Kidney (tissue), 22 donors: ENCODE measurements at places on chromosomes 1 and 21. TPM values are rescaled to one million over a fixed set of nuclear protein-coding genes. Genes with fewer than 3 reads are reported as not detected.

DNA sequence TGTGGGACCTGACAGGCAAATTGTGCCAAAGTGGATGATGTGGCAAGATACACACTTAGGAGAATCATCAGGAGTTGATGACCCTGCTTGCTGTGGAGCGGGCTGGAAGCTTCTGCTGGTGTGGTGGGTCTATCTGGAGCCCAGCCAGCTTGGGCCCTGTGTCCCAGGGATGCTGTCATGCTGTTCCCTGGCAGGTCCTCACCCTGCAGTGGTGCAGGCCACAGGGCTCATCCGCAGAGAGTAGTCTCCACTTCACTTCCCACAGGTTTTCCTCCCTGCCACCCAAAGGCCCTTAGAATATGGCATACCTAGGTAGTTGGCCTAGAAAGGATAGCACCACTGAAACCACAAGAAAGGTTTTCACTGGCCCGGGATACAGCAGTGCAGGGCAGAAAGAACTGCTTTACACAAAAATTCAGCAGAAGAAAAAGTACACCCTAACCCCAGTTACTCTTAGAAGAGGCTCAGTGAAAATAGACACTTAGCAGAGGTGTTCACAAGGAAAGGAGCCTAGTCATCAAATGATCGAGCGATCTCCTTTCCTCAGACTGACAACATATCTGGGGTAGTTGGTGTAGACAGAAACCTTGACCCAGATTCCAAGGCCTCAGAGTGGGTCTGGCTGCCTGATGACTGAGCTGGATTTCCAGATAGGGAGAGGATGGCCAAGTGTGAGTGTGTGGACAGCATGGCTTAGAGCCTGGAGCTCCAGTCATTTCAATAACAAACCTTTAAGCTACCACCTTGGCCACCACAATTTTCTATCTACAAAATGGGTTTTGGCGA, 1.3 kb upstream of the C1orf226 start:
- H3K27me3 ChIP-seq, result no peaks in the 10 kb centered on the region
- no peak overlapping the region for H3K4me3 ChIP-seq
- H3K36me3 ChIP-seq, result no peaks in the 10 kb centered on the region
- H3K27ac ChIP-seq, result no peak overlapping the region
- H3K4me1 ChIP-seq, result peaks cover 5% of the 10 kb centered on the region

The KCNK2 gene
- total RNA-seq, result 1.4 TPM

- no peaks in the 10 kb centered on the region for H3K4me1 ChIP-seq
- no peaks in the 10 kb centered on the region for H3K36me3 ChIP-seq
- no peak overlapping the region for H3K4me3 ChIP-seq
Observed at GRCh38 chr1:228004856-228005462, 1.8 kb upstream of the WNT3A start.

DNA sequence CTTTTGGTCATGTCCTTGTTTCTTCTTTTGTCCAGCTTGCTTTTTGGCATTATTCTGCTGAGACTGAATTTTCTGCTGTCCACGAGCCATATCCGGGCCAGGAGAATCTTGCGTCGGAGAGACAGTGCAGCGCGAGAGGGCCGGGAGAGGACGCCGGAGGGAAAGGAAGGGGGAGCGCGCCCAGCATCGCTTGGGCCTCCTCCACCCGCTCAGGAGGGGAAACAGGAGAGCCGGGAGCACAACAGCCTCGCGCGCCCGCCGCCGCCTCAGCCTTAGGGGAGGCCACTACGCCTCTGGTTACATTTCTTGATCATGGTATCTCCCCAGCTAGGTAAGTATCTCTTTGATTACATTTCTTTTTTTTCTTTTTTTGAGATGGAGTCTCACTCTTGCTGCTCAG, 7.4 kb upstream of the DEGS1 start:
- H3K36me3 ChIP-seq, result no peaks in the 10 kb centered on the region
- no peaks in the 10 kb centered on the region for H3K4me1 ChIP-seq
- H3K4me3 ChIP-seq, result no peak overlapping the region
- no peaks in the 10 kb centered on the region for H3K27me3 ChIP-seq
- peak; percentile 43 for DNase-seq
- H3K27ac ChIP-seq, result no peak overlapping the region

DNA sequence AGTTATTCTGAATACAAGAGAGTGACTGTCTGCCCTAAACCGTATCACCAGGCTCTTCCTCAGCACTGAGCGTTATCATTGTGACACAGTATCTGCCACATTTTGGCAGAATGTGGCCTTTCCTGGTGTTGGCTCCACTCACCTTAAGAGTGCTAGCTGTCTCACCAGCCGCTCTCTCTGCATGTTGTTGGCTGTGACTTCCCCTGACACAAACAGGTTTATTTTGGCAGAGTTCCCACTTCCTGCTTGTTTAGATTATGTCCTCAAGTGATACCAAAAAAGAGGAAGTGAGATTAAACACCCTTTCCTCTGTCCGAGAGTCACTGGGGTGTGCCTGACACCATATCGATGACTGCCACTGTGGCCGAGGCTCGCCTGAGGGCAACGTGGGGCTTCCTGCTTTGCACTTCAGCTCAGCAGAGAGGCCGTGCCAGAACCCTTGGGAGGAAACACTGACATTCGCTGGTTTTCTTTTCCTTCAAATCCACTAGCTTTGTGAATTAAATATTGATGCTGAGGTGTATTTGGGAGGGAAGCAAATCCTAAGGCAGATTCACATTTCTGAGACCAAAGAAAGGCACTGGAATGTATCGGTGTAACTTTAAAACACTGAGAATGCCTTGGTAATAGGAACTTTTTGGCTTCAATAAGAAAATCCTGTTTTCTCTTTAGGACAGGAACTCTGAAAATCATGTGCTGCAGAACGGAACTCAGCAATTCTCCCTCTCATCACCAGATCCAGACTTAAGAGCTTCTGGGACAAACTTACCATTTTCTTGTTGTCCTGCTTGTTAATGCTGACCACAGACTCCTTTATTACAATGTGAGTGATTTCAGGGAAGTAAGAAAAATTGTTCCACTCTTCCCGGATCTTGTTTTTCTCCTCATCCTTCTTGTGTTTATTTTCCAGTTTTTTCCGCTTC, 102.1 kb downstream of the JAK1 start:
- H3K4me3 ChIP-seq, result no peak overlapping the region
- no peak overlapping the region for H3K27ac ChIP-seq
- no peaks in the 10 kb centered on the region for H3K4me1 ChIP-seq
- DNase-seq, result peak; percentile 91
- no peaks in the 10 kb centered on the region for H3K27me3 ChIP-seq
- H3K36me3 ChIP-seq, result peaks cover 33% of the 10 kb centered on the region

The TCHHL1 gene
- not detected for total RNA-seq
